Activated naive CD4-positive, alpha-beta T cell (primary cell): ENCODE measurements at places on chromosomes 7 and 10.

DNA sequence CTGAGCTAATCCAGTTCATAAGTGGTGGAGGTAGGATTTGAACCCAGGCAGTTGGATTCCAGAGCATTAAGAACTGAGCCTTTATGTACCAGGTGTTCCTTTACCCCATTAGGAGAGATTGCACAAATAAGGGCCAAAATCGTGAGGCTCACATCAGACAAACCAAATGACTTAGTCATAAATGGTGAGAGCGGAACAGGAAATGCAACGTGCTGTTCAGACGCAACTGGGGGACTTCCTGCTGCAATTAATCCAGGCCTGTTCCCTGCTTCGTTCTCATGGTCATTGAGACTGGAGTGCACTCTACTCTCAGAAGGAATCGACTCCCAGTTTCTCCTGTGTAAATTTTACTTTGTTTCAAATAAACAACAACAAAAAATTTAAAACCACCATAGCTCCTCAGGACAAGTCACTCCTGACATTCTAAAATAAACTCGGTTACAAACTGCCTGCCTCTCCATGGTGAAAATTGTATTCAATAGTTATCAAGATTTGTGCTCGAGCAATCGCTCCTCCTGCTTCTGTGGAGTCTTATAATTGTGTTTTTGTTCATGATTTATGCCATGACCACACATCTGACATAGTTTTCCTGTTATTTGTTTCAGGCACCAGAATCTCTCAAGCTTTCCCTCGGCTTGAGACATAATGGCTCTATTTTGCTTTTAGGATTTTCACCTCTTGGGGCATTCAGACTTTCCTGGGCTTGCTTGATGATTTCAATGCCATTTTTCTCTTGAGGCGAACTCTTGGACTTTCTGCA, 115.3 kb upstream of the BMPER start:
- DNase-seq = no peak

- no peak for DNase-seq
Observed at GRCh38 chr10:36469585-36469984, 655.8 kb upstream of the ANKRD30A start.

DNA sequence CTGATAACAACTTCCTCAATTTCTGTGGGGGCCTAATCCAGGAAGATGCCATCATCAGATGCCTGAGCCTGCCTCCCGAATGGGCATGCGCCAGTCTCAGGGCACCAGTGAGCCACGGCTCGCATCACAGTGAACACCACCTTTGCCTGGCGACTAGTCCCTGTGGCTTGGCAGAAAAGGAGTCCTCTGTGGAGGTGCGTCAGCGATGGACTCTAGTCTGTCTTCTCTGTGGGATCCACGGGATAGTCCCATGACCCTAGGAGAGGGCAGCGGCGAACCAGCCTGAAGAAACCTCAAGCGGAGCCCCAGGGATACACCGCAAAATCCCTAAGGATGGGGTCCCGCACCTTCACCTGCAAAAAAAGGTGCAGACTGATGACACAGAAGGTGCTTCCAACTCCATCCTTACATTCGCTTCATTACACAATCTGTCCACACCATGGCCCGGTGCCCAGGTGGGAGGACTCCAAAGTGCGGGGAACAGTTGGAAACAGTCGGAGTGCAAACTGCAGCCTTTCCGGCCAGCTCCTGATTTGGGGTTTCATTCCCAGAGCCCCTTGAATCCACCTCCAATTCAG, 35.1 kb upstream of the ZNF273 start:
- no peak for DNase-seq

DNA sequence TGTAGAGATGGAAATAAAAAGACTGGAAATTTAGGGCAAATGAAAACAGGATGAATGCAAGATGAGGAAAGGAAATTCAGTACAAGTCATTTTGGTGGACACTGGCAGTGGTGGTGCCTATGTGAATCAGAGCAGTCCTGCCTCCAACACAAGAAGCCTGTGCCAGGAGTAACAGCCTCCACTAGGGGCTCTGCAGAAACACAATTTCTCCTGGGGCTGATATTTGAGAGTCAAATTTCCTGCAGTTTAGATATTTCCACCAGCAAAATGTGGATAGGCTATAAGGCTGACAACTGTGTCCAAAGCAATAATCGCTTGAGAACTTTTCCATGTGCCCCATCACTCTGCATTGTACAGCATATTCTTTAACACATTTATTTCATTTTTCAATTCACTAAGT, 4.7 kb upstream of the PLXDC2 start:
- DNase-seq = no peak

DNA sequence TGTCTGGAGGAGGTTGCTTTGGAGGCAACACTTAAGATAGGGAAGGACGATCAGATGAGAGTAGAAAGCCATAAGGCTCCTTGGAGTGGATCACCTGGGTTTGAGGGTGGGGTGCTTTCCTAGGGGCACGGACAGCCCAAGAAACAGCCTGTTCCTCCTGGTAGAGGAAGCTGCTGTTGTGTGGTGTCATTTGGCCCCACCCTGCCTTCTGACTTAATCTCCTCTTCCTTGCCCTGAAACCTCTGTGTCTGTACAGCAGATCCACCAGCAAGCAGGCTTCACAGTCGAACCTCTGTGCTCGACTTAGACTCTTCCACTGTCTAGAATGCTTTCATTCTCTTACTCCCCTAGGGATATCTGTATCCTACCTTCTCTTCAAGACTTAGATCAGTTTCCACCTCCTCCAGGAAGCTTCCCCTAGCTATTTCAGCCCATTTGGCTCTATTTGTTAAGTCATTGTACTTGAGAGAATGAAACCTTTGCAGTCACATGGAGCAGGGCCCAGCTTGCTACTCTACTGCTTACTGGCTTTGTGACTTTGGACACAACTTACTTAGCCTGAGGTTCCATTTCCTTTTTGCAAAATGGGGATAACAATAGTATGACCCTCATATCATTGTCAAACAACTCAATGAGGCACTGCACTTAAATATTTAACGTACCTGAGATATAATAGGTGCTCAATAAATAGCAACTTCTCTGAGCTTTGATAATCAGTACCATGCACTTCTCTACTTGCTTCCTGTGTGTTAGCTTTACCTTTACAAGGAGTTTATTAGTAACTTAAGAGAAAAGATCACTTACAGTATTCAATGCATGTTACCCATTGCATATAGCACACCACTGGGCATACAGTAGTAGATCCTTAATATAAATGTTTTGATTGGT, 5.0 kb downstream of the MXI1 start:
- DNase-seq = no peak

DNA sequence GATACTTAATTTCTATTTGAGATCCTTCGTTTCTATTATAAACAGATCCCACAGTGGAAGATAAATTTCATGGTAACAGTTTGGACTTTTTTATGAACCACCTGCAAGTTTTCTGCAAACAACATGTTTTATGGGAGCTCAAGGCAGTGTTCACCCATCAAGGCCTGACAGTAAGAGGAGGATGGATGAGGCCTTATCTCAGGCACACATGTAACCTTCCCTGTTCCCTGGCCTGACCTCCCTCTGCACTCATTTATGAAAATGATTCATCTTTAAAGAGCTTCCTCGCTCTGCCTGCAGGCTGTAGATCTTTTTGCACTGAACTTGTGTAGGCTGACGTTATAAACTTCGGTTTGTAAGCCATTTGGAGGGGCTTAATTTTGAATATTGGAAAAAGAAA, 500.1 kb downstream of the GATA3 start:
- DNase-seq = no peak

DNA sequence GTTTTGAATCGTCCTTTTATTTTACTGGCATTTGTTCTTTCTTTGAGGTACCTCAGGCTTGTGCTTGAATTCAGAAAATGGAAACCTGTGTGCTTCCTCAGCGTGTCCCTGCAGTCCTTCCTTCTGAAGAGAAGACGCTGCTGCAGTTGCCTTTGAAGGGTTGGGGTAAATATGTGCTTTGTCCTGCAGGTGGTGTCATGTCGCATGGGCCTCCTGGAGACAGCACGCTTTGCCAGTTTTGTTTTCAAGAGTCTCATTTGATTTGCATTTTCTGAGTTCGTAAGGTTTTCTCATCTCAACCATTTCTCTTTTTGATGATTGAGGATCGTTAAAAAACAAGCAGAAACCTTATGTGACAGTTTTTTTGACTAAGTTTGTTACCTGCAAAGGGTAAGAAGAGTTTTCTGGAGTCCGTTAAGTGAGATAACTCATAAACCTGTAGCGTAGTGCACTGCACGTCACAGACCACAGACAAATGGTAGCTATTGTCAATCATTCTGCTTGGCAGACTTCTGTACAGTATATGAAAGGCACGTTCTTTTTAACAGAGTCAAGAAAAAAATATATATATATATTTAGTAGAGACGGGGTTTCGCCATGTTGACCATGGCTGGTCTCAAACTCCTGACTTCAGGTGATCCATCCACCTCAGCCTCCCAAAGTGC, 57.0 kb downstream of the CDC123 start:
- DNase-seq = no peak

- DNase-seq = no peak
Observed at GRCh38 chr7:116585392-116585791, 60.6 kb downstream of the CAV1 start.

DNA sequence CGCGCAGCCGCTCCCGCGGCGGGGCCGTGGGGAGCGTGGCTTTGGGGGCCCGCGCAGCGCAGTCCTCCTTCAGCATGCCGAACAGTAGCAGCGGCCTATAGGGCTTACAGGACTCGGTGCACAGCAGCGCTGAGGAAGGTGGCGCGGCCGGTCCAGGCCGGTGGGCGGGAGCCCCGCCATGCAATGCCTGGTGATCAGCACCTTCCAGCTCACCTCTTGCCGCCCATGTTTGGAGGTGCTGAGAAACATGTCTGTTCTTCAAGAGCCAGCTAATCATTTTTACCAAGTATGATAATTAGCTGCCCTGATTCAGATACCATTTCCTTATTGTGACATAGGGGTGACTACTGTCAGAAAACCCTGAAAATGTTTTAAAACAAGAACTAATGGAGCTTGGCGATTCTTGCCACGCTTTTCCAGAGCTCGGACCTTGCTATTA, 33.5 kb upstream of the SFTPD start:
- no peak for DNase-seq

DNA sequence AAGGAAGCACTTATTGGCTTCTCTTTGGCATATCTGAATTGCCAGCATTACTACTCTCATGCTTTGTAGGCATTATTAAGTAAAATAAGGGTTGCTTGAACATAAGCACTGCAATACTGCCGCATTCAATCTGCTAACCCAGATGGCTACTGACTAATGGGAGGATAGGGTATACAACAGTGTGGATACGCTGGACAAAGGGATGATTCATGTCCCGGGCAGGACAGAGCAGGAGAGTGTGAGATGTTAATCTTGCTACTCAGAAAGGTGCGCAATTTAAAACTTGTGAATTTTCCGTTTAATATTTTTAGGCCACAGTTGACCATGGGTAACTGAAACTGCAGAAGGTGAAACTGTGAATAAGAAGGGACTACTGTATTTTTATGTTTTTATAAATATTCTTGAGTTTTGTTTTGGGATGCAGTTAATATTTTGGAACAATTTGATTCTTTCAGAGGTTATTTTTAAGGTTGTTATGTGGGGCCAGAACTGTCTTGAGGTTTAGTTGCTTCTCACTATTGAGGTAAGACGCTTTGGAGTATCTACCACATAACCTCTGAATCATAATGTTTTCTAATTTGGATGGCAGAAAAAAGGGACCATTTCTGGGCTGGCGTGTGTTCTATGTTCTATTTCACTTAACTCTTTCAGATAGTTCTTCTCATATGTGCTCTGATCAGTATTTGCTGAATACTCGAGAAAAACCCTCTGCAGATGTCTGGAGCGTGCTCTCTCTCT, 75.7 kb upstream of the SYPL1 start:
- DNase-seq = no peak

DNA sequence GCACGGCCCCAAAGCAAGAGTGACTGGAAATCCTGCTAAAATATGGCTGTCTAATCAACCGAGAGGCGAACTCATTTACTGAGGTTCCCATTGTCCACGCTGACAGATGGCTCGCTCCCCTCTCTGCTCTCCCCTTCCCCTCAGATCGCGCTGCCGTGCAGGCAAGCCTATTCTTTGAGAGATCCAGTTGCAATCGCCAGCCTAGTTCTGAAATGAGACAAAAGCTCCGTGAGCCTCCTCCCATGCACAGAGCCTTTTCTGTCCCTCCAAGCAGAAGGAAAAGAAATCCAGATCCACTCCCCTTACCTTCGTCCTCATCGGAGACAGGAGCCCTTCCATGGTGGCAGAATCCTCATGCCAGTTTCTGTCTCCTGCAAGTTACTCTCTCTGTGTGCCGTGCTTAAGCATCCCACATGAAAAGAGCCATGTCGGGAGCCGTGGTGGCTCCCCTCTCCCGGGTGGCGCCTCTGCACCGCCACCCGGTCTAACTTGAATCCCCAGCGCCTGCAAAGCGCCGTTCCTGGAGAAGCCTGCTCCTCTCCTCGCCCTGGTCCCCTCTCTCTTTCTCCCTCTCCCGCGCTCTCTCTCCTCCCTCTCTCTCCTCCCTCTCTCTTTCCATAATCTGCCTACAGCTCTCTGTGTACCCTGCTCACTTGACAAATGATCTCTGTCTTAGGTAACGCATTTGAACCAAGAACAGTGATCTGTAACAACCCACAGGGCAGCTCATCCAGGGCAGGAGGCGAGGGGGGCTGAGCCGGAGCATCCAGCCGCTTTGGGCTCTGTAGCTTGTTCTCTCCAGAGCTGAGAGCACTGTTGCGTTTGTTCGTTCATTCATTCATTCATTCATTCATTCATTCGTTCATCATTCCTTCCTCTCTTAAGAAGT, 156.8 kb downstream of the FRMD4A start:
- DNase-seq = no peak

GRCh38 chr10:5654218-5654755, 12.1 kb downstream of the ASB13 start:
- DNase-seq = no peak

DNA sequence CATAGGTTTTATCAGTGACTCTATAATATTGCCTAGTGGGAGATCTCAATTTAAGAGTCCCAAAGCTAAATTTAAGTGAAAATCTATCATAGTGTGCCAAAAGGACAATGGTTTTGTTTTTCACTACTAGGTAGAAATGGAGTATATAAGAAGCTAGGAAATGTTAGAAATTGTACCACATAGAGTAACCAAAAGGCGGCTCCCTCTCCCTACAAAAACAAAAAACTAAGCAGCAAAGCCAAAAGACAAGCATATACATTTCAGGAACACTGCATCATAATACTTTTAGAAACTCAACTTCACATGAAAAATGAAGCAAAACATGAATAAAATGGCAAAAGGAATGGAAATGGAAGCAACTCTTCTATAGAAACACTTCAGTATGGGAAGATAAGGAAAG, 271.6 kb downstream of the CACNA2D1 start:
- no peak for DNase-seq

GRCh38 chr7:33623267-33623666, 282.1 kb upstream of the BMPER start:
- DNase-seq = no peak

DNA sequence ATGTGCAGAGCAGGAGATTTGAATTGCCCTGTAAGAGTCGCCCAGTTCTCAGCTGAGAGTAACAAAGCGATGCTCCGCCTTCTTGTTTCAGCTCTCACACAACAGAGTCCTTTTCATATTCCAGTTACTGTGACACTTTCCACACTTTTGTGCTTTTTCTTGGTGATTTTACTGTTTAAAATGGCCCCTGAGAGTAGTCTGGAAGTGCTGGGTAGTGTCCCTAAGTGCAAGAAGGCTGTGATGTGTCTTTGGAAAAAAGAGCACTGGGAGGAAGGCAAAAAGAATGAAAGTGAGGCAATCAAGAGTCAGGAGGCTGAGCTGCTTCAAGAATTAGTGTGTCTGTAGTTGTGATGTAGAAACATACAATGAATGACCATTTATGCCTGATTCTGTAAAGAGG, 201.2 kb upstream of the SEMA3E start:
- no peak for DNase-seq

GRCh38 chr7:30112103-30112713, 22.6 kb upstream of the MTURN start:
- DNase-seq = no peak

- DNase-seq = no peak
Observed at GRCh38 chr7:123275036-123275753, 75.4 kb upstream of the SLC13A1 start.

- no peak for DNase-seq
Observed at GRCh38 chr7:129435414-129435829, 1.2 kb downstream of the STRIP2 start.
